ENCODE measurements at places on chromosomes 11 and 22. TPM values are rescaled to one million over a fixed set of nuclear protein-coding genes. Genes with fewer than 3 reads are reported as not detected.

DNA sequence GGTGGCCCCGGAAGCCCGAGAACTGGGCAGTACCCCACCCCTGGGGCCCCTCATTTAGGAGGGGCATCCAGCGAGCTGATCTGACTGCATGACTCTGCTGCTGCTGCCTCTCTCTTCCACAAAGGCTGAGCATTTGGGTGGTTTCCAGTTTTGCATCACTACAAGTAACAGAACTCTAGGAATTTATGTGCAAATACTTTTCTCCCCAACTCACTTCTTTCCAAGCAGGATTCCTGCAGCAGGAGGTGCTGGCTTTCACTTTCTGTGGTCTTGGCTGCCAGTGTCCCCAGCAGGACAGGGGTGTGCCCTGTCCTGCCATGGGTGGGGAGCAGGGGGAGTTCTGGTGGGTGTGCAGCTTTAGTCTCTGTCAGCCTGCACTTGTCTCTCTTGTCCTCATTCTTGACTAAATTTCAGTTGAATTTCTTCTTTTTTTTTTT, 21.2 kb downstream of the UPB1 start:
- H3K4me1 ChIP-seq: no peaks in the 10 kb centered on the region
- no peaks in the 10 kb centered on the region for H3K36me3 ChIP-seq
- H3K4me3 ChIP-seq: no peak overlapping the region

DNA sequence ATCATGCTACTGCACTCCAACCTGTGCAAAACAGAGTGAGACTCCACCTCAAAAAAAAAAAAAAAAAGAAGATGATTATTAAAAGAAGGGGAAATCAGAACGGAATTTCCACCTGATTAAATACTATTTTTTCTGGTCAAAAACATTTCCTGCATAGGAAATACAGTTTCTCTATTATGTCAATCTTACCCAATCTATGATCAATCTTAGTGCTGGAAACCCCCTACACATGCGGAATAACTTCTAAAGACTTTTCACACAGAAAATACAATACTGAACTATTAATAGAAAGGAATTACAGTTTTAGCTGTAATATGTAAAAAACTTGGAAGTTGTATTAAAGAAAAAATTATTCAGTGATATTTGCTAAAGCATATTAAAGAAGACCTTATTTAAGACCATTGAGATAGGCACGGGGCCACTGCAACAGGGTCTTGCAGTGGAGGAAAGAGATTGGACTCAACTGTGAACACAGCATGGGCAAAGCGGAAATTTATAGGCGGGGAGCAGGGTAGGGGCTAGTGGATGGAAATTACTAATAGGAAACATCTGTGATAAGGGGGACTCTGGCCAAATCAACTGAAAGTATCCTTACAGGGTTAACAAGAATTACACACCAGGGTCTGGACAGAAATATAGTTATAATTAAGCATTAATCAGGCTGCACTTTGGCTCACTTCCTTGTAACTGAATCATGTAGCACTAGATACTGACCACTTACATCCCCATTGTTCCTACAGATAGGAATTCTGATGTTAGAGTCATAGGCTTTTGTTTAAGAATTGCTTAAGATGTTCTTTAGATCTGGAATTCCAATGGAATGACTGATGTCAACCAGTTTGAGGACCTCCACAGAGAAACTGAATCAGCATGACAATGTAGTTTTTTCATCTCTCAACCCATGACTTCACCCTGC, 411.5 kb upstream of the DDI1 start:
- H3K4me3 ChIP-seq: no peak overlapping the region
- H3K4me1 ChIP-seq: no peaks in the 10 kb centered on the region
- H3K27me3 ChIP-seq: no peaks in the 10 kb centered on the region
- DNase-seq: no peak
- no peak overlapping the region for H3K27ac ChIP-seq

GRCh38 chr22:27372969-27373670, 428.4 kb downstream of the MN1 start:
- no peaks in the 10 kb centered on the region for H3K36me3 ChIP-seq
- no peaks in the 10 kb centered on the region for H3K27me3 ChIP-seq
- H3K4me3 ChIP-seq: no peak overlapping the region
- no peak overlapping the region for H3K27ac ChIP-seq

- DNase-seq: no peak
- no peak overlapping the region for H3K4me3 ChIP-seq
- H3K4me1 ChIP-seq: peaks cover 9% of the 10 kb centered on the region
- H3K27ac ChIP-seq: no peak overlapping the region
- H3K36me3 ChIP-seq: no peaks in the 10 kb centered on the region
Measured at GRCh38 chr11:66417000-66417399, 3.8 kb upstream of the NPAS4 start.

- no peak overlapping the region for H3K27ac ChIP-seq
- H3K4me1 ChIP-seq: no peaks in the 10 kb centered on the region
- no peaks in the 10 kb centered on the region for H3K27me3 ChIP-seq
- no peak overlapping the region for H3K4me3 ChIP-seq
- DNase-seq: no peak
- no peaks in the 10 kb centered on the region for H3K36me3 ChIP-seq
Measured at GRCh38 chr11:24478718-24479117, 18.1 kb upstream of the LUZP2 start.

CSRP3 gene
- total RNA-seq: not detected

TMEM225 gene
- not detected for total RNA-seq
